ENCODE measurements at places on chromosomes 2 and 18.
A peak's percentile ranks its signal among the peaks of the same experiment; 100 is the strongest.

DNA sequence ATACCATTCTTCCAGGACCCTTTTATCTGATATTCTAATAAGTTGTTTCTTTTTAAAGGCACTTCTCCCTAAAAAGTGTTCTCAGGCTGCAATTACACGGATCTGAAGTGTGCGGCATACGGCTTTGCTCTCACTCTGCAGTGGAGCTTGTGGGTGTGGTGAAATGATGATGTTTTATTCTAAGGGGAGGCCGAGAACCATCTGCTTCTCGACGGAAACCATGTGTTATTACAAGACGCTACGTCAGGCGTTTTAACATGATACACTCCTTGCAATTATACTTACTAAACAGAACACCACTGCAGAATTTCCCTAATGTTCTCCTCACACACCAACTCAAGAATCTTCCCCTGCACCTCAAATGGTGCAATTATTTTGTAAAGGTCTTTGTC lies 34.9 kb upstream of the CTDP1 start:
- no peak for DNase-seq

GRCh38 chr2:134280726-134281125 lies 26.9 kb downstream of the MGAT5 start:
- no peak for DNase-seq

GRCh38 chr2:132620115-132620514 lies 49.9 kb downstream of the LYPD1 start:
- DNase-seq, result no peak

GRCh38 chr2:173979751-173980351 lies 14.7 kb upstream of the SP3 start:
- DNase-seq, result no peak

GRCh38 chr2:133635131-133635530 lies 66.9 kb upstream of the NCKAP5 start:
- DNase-seq, result no peak

DNA sequence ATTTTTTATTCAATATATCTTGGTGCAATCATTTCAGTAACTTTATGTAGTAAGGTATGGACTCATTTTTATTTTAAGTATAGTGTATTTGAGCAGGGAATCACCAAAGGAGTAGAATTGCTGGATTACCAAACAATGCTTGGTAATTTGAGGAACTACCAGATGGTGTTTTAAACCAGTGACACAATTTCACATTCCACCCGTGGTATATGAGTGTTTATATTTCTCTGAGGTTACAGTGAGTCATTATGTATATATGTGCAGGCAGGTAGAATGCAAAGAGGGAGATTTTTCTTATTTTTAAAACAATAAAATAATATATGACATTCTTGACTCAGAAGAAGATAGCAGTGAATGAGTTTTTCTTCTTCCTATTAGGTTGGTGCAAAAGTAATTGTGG lies 596.9 kb downstream of the DCC start:
- no peak for DNase-seq

DNA sequence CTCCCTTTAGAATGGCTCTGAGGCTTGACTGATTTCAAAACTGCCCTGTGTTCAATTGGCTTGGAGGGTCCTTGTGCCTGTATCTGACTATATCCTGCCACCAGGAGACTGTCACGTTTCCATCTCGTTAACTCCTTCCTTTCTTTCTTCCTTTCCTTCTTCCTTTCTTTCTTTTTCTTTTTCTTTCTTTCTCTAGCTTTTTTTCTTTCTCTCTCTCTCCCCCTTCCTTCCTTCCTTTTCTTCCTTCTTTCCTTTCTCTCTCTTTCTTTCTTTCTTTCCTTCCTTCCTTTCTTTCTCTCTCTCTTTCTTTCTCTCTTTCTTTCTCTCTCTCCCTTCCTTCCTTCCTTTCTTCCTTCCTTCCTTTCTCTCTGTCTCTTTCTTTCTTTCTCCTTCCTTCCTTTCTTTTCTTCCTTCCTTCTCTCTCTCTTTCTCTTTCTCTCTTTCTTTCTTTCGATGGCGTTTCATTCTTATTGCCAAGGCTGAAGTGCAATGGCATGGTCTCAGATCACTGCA lies 38.1 kb upstream of the EML6 start:
- DNase-seq, result no peak

- DNase-seq, result no peak
Measured at GRCh38 chr2:105536175-105536574, 137.3 kb upstream of the FHL2 start.

DNA sequence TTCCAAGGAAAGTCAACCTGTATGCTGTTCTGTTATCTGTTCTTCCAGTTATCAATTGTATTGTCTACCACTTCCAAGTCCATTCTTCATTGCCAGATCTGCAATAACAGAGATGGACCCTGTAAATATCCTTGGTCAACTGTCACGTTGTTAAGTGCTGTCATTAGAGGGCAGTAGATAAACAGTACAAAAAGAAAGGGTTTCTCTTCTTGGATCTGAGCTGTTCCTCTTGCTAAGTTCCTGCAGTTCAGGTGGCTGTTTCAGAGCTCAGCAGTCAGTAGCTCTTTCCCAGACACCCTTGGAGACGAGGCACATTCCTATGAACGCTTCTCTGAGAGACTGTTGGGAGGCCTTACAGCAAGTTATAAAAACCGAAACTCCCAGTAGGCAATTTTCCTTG lies 957.1 kb upstream of the CHAC2 start:
- peak; percentile 5 for DNase-seq

DNA sequence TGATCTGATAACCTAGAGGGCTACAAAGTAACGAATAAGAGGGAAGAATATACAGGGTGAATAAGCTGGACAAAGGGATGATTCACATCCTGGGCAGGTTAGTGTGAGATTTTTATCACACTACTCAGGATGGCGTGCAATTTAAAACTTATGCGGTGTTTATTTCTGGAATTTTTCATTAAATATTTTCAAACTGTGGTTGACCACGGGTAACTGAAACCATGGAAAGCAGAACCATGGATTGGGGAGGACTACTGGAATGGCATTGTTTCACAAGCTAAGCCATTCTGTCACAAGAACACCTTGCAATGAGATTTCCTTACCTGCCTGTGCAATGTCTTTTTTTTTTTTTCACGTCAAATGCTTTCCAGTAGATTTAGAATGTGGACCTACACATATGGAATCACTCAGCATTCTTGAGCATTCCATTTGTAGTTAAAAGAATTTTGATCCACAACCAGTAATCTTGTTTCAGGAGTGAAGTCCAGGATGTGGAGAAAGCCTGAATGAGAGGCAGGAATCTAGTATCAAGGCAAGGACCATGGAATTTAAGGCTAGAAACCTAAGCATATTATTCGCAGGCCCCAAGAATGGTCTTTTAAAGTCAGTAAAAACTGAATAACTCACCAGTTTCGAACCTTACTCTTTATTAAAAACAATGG lies 8.0 kb upstream of the CDK15 start:
- no peak for DNase-seq

DNA sequence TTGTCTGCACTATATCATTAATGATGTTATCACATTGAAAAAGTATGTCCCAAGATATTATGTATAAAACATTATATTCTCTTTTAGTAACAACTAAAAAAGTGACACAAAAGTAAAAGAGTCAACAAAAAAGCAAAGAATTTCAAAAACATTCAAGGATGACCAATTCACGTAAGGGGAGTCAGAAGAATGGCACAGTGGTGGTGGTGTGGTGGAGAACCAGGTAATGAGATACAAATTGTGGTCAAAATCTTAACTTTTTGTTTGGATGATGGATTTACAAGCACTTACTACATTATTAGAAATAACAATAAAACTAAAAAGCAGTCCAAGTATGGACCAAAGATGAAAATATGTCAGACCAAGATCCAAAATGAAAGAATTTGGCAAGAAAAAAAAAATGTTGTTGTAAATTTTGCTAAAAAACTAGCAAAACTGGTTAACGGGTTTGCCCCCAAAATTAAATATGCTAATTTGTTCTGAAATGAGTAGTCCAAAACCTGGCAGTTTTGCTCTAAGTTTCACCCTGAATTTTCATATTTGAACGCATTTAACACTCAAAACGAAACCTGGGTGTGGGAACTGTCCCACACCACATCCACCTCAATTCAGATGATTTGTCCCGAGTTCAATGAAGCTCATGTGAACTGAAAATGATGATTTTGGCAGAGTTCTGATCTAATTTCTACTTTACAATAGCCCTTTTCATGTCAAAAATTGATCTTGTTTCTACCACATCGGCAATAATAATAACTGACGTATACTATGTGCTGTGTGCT lies 135.8 kb downstream of the IKZF2 start:
- no peak for DNase-seq

GRCh38 chr18:46518438-46518837 lies 138.6 kb downstream of the LOXHD1 start:
- no peak for DNase-seq

- DNase-seq, result no peak
Measured at GRCh38 chr2:227608561-227609338, 5.9 kb downstream of the SCYGR3 start.

DNA sequence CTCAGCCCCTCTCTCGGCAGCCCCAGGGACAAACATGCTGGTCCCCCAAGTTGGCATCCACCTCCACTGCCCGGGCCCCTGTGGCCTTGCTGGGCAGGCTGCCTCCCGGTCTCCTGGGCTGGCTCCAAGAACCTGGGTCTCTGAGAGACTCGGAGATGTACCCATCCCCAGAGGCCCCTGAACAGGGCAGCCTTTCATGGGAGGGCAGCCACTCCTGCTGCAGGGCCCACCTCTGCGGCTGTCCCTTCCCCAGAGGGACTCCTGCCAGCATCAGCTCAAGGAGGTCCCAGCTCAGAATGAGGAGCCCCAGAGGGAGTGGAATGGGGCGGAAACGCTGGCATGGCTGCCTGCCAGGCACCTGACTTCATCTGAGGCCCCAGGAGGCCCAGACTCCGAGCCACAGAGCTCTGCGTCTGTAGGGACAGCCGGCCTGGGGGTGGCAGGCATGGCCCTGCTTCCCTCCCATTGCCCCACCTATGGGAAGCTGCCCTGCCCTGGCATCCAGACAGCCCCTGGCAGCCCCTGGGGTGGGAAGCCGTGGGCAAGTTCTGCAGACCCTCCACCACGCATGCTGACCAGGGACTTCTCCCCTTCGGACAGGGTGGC lies 857 bp upstream of the CROCC2 start:
- no peak for DNase-seq

GRCh38 chr2:151150331-151151320 lies 111.0 kb downstream of the RBM43 start:
- no peak for DNase-seq

DNA sequence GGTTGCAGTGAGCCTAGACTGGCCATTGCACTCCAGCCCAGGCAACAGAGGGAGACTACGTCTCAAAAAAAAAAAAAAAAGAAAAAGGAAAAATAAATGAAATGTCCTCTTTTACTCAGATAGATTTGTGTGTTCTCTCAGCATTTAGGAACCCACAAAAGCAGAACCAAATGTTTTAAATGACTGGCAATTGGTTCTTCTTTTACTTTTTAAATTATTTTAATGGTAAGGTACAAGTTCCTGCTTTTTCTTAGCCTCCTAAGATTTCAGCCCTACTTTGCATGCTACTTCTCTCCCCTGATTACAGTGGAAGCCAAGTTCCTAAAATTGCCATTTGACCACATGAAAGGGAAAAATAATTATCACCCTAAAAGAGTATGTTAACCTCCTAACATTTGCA lies 23.5 kb downstream of the SRSF7 start:
- no peak for DNase-seq

All from left renal pelvis (tissue), 4 donors.